Osteocyte (in vitro differentiated cells): ENCODE measurements at places on chromosomes 12 and 14. TPM values are rescaled to one million over a fixed set of nuclear protein-coding genes. Genes with fewer than 3 reads are reported as not detected.

- no peak for DNase-seq
These were observed 1264.0 kb downstream of the TMEM121 start for GRCh38 chr14:106790189-106791036.

DNA sequence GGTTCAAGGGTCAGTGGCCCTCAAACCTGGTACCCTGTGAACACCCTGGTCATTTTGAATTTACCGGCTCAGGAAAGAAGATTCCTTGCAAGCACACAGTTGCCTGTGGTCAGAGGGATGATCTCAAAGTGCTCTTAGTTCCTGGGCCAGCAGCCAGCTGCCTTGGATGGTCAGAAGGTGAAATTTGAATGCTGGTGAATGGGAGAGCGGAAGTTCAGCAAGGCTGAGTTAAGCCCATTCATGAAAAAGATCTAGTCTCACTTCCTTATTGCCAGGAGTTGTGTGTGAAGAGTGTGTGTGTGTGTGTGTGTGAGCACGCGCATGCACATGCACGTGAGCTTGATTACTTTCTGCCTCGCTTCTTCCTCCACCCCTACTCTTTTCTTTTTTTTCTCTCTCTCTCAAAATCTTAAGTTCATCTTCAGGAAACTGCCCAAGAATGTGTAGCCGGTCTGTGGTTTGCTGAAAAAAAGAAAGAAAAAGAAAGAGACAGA lies 155.5 kb upstream of the CCND2 start:
- DNase-seq: peak; percentile 19

DNA sequence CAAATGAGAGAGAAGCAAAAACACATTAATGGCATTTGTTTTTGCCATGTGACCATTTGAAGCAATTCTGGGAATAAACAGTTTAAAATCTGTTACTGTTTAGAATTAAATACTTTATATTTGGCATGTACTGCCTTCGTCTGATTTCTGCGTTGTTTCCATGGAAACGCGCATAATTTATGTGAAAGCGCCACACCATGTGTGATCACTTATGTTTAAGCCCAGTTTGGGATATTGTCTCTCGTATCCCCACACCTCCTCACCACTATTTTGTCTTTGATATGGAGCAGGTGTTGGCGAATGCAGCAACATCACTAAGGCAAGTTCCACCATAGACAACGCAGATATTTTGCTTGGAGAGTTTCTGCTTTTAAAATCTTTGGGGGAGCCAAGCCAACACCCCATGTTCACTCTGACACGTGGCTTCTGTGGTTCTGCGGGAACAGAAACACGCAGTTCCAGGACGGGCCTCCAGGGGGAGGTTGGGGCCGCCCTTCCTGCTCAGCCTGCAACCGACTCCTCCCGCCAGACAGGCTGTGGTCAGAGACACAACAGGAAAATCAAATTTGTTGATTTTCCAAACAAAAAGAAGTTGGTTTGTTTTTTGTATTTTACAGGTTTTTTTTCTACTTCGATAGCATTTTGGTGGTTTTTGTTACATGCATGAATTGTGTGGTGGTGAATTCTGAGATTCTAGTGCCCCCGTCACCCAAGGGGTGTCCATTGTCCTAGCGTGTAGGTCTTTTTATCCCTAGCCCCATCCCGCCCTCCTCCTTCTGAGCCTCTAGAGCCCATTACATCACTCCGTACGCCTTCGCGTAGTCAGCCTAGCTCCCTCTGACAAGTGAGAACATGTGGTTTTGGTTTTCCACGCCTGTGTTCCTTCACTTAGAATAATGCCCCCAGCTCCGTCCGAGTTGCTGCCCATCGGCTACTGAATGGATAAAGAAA lies 101.9 kb upstream of the SFSWAP start:
- DNase-seq: no peak

- no peak for DNase-seq
These were observed 13.6 kb downstream of the ITGA7 start for GRCh38 chr12:55694188-55694515.

DNA sequence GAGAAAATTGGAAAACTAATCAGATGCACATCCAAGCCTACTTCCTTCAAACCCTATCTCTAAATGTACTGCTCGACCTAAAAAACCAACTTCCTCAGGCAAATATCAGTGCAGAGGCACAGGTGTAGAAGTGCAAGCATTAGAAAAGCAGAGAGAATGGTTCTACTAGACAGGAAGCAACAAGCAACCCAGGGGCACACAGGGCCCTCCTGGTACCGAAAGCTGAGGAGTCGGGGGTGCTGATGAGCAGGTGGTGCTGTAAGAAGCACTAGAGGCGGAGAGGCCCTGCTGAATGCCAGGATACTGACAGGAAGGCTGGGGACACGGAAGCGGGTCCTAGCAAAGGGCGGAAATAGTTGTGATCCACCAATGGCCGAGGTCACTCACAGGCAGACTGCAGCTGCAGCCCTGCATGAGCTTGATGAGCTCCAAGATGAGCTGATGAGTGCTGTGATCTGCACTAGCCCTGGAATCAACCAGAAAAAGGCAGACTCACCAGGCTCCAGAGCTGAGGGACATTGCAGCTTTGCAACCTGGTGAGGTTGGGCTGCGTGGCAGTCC lies 85.9 kb downstream of the TTC7B start:
- DNase-seq: peak; percentile 76

DNA sequence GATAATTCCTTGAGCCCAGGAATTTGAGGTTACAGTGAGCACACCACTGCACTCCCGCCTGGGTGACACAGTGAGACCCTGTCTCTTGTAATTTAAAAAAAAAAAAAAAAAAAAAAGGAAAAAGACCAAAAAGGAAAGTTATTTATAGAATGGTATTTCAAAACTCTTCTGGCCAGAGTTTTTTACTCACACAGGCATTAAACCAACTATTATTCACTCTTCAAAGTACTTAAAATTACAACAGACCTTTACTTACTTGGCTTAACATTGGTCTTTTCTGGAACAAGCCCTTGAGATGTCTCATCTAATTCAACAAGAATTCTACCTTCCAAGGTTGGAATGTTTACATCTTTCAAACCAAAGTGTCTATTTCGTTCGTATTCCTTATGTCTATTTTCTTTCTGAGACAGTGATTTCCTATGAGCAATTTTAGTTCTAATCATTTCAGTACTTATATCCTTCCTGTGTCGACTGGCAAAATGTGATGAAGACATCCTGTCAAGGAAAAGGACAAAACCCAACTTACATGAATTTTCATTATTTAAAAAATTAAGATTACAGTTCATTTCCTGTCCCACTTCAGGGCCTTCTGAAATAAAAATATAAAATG lies 2.6 kb downstream of the DLGAP5 start:
- no peak for DNase-seq

DNA sequence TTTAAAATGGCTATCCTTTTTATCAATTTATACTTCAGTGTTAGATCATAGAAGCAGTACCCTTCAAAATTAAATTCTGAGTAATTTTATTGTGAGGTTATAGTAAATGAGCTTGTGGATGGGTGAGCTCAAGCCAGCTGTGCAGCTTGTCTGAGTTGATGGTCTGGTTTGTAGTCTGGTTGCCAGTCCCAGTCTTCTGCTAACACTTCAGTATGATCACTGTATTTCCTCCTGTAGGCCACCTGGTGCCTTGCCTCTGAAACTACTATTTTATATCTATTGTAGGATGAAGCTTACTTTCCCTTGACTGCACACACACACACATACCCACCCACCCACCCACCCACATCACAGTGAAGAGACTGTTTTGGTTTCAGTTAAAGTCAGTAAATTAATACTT lies 496.4 kb downstream of the PCNX1 start:
- no peak for DNase-seq

DNA sequence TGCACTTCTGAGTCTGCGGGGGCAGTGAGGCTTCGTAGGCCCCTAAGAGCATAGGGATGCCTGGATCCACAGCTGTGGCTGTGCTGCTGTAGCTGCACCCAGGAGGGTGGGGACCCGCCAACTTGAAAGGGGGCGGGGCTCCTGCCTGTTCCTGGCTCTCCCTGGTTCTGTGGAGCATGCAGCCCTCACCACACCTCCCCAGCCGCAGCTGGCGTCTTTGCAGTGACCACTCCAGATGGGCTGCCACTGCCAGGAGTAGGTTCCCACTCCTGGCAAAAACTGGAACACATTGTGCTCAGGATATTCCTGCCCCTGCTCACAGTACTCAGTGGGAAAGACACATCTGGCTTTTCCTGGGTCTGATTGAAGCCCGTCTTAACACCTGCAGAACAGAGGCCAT lies 35.8 kb downstream of the TIMELESS start:
- DNase-seq: no peak

DNA sequence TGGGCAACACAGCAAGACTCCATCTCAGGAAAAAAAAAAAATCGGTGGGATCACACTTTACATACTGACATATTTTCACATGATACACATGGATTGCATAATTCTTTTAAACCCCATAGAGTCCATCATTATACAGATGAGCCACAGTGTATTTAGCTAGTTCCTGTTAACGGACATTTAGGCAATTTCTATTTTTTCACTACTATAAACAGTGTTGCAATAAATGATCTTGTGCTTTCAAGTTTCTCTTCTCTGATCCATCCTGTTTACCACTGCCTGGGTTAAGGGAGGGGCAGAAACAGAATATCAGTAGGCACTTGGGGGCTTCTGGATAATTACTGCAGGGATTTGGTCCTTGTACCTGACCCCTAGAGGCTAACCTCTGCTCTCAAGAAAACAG lies 43.4 kb upstream of the SPTLC2 start:
- no peak for DNase-seq

GRCh38 chr12:14578646-14579045 lies 11.0 kb upstream of the PLBD1 start:
- no peak for DNase-seq

LPAR5 gene
- 0.32 and 0.50 TPM in 2 replicates for total RNA-seq

NUP107 gene
- total RNA-seq: 35.6 and 37.3 TPM in 2 replicates

TECPR2 gene
- total RNA-seq: 26.9 and 32.9 TPM in 2 replicates

JDP2 gene
- total RNA-seq: 53.3 and 57.1 TPM in 2 replicates
